ENCODE measurements at places on chromosomes 2 and 18. TPM values are rescaled to one million over a fixed set of nuclear protein-coding genes. Genes with fewer than 3 reads are reported as not detected.

Gene SCN7A
- total RNA-seq = not detected

Gene ANKRD44
- 10.2 TPM for total RNA-seq

Gene ACMSD
- not detected for total RNA-seq

Gene LAMA1
- 48.4 TPM for total RNA-seq

Data from mammary epithelial cell (primary cell).